ENCODE measurements at places on chromosomes 6 and 20.

DNA sequence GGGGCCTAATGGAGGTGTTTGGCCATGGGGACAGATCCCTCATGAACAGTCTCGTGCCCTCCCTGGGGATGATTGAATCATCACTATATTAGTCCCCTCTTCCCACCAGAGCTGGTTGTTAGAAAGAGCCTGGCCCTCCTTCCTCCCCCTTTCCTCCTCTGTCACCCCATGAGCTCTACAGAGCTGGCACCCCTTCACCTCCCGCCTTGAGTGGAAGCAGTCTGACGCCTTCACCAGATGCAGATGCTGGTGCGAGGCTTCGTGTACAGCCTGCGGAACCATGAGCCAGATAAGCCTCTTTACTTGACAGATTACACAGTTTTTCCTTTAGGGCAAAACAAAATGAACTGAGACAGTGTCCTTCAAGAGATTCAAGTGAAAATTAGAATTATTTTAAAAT is 74.4 kb upstream of the RIPOR2 start:
- H3K36me3 ChIP-seq, result peaks cover 6% of the 10 kb centered on the region
- no peaks in the 10 kb centered on the region for H3K27me3 ChIP-seq
- no peak for DNase-seq
- H3K4me3 ChIP-seq, result no peak overlapping the region
- peak overlapping the region; percentile 78 for H3K27ac ChIP-seq

- no peak overlapping the region for H3K4me3 ChIP-seq
- H3K27ac ChIP-seq, result no peak overlapping the region
- H3K4me1 ChIP-seq, result no peaks in the 10 kb centered on the region
- no peak for DNase-seq
- peaks cover 11% of the 10 kb centered on the region for H3K27me3 ChIP-seq
- no peaks in the 10 kb centered on the region for H3K36me3 ChIP-seq
Observed at GRCh38 chr20:61178551-61179071, 73.5 kb upstream of the CDH4 start.

DNA sequence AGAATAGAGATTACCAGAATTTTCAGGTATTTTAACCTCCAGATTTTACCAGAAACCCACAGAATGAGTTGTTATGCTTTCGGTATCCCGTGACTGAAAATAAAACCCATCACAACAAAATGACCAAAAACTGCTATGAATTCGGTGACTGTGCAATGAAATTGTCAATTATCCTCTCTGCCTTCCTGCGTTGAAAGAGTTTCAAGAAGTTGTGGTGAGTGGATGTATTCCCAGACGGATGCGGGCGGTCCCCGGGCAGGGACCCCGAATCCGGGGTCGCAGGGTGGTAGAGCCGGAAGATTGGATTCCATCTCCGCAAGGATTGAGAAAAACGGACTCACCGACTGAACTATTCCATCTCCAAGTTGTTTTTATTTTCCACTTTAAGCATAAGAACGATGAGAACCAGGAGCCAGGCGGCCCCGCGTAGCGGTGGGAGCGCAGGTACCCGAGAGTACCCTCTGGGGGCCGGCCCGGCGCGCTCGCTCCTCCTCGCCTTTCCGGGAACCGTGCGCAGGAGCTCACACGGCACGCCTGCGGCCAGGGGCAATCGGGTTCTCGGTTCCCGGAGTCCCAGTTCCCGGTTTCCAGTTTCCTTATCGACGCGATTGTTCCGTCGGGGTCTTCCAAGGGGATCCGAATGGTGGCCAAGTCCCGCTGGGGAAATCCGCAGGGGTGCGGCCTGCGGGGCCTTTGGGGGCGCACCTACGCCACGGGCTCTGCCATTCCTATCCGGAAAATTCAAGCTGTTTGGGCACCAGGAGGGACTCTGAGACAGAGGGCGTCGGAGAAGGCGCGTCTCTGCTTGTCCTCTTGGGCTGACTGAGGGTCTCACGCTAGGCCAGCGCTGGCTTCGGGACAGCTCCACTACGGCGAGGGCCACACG is 104.9 kb upstream of the PRDM1 start:
- H3K27me3 ChIP-seq, result no peaks in the 10 kb centered on the region
- H3K4me1 ChIP-seq, result no peaks in the 10 kb centered on the region

GRCh38 chr20:49340161-49340966 is 62.5 kb upstream of the ZNFX1 start:
- H3K36me3 ChIP-seq, result no peaks in the 10 kb centered on the region

- no peak overlapping the region for H3K4me3 ChIP-seq
- no peaks in the 10 kb centered on the region for H3K4me1 ChIP-seq
- no peaks in the 10 kb centered on the region for H3K36me3 ChIP-seq
- no peak for DNase-seq
Observed at GRCh38 chr6:3569816-3570215, 113.0 kb upstream of the SLC22A23 start.

- DNase-seq, result no peak
- H3K4me1 ChIP-seq, result peaks cover 24% of the 10 kb centered on the region
- no peak overlapping the region for H3K27ac ChIP-seq
- H3K27me3 ChIP-seq, result no peaks in the 10 kb centered on the region
- peaks cover 4% of the 10 kb centered on the region for H3K36me3 ChIP-seq
Observed at GRCh38 chr6:24825130-24825630, 26.5 kb upstream of the ARMH2 start.

- no peak overlapping the region for H3K4me3 ChIP-seq
- H3K27me3 ChIP-seq, result peaks cover 8% of the 10 kb centered on the region
- DNase-seq, result no peak
Observed at GRCh38 chr6:75213732-75214131, 7.9 kb upstream of the COL12A1 start.

- no peaks in the 10 kb centered on the region for H3K4me1 ChIP-seq
- H3K36me3 ChIP-seq, result no peaks in the 10 kb centered on the region
- no peak overlapping the region for H3K27ac ChIP-seq
- no peak overlapping the region for H3K4me3 ChIP-seq
- no peaks in the 10 kb centered on the region for H3K27me3 ChIP-seq
Observed at GRCh38 chr6:86789779-86790411, 147.4 kb upstream of the HTR1E start.

GRCh38 chr6:135053406-135053805 is 1.2 kb downstream of the HBS1L start:
- H3K4me3 ChIP-seq, result peak overlapping the region; percentile 91
- H3K27ac ChIP-seq, result peak overlapping the region; percentile 99
- no peaks in the 10 kb centered on the region for H3K27me3 ChIP-seq
- peaks cover 21% of the 10 kb centered on the region for H3K36me3 ChIP-seq

DNA sequence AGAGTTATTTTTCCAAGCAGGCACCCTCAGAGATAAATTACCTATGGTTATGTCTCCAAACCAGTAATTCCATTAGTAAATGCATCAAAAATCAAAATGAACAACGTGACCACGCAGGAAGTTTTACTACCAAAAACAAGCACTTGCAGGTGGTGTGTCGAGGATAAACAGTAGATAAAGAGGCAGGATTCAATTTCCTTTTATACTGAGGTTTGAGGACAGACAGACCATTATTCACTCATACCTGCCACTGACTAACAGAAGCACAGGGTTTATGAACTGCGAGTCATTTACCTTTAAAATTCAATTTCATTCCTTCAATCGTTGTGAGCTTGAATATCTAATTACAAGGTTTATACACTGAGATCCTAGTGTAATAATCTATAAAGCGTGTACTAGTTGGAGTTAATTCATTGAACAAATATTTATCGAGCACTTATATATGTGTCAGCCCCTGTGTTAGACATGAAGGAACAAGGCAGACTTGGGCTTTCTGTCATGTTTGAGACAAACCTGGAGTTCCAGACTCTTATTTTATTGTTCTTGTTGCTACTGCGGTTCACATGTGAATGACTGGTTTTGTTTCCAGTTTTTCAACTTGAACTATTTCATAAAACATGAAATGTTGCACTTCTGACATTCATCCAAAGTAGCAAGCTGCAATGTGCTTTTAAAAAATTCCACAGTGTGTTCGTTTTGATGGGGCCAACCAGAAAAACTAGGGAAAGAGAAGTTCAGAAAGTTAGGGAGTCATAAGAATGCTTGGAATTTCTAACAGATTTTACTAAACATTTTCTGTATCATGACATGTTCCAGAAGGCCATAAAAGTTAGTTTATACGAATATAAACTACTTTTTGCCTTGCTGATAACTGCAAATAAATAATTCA is 205.6 kb downstream of the UST start:
- peaks cover 8% of the 10 kb centered on the region for H3K4me1 ChIP-seq
- H3K27ac ChIP-seq, result no peak overlapping the region
- no peaks in the 10 kb centered on the region for H3K27me3 ChIP-seq
- no peak overlapping the region for H3K4me3 ChIP-seq

DNA sequence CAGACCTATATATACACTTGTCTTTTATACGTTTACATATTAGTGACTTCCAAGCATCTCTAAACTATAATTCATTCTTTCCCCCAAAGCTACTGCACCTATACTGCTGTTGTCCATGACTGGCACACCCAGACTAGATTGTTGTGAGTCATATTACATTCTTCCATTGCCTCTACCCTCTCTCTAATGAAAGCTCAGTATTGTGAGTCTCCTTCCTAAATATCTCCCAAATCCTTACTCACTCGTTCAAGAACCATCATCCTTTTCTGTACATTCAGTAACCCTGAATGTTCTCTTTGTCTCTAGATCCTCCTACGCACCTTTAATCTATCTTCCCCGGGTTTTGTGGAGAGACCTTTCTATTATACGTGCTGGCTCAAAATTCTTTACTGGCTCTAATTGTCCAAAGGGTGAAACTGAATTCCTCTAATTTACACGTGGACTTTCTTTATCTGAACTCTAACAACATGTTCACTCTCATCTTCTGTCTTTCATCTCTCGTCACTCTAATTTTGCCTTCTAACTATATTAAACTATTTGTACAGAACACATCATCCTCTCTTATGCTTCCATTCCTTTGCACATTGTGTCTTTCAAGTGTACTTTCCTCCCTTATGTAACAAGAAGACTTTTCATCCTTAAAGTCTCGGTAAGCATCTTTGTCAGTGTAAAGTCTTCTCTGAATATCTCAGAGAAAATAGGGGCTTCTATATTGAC is 109.3 kb downstream of the IBTK start:
- H3K27me3 ChIP-seq, result no peaks in the 10 kb centered on the region
- H3K4me3 ChIP-seq, result no peak overlapping the region
- H3K36me3 ChIP-seq, result no peaks in the 10 kb centered on the region
- no peak overlapping the region for H3K27ac ChIP-seq
- no peak for DNase-seq

DNA sequence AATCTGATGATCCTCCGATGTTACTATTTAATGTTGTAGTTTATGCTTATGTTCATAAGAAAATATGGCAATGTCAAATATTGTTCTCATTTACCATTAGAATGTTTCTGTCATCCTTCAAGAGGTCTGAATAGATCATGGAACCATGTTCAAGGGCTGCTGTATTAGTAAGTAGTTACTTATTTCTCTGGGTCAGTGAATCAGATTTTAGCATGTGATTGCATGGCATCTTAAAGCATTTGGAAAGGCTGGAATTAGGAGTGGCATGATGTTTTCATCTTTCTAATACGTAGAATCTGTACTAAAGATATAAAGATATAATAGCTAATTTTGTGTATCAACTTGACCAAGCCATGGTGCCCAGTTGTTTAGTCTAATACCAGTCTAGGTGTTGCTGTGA is 40.5 kb upstream of the NKX2-4 start:
- no peak for DNase-seq
- H3K4me3 ChIP-seq, result no peak overlapping the region
- H3K36me3 ChIP-seq, result no peaks in the 10 kb centered on the region
- no peaks in the 10 kb centered on the region for H3K27me3 ChIP-seq
- H3K27ac ChIP-seq, result no peak overlapping the region

Measured in MCF 10A (cell line).